ENCODE measurements at places on chromosomes 5 and 9.
A peak's percentile ranks its signal among the peaks of the same experiment; 100 is the strongest.

GRCh38 chr5:128081111-128081851 lies 2.3 kb upstream of the SLC12A2 start:
- ATAC-seq = no peak

DNA sequence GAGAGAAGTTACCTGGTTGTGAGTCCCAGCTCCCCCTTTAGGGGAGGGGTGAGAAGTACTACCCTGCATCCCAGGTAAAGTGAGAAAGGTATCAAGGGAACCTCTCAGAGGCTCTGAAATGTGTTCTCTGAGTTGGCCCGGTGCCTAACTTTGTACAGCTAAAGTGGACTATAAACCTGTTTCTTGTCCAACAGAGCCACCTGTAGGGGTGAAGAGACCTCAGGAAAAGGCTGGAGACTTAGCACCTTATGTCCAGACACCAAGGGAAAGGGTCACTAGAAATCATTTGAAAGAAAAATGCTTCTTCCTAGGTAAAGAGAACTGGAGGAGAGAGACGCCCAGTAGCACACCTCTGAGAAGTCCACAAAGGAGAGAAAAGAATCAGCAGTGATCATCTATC lies 108.3 kb upstream of the KIF2A start:
- no peak for ATAC-seq

GRCh38 chr5:140570488-140570887 lies 5.9 kb downstream of the SLC35A4 start:
- ATAC-seq = no peak

GRCh38 chr9:132732326-132733259 lies 62.3 kb downstream of the GTF3C4 start:
- ATAC-seq = no peak

DNA sequence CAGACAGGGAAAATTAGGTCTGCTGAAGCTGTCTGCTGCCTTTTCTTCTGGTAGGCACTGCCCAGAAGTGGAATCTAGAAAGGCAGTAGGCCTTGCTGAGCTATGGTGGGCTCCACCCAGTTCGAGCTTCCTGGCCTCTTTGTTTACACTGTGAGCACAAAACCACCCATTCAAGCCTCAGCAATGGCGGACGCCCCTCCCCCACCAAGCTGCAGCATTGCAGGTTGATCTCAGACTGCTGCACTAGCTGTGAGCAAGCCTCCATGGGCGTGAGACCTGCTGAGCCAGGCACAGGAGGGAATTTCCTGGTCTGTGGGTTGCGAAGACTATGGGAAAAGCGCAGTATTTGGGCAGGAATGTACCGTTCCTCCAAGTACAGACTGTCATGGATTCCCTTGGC lies 18.5 kb downstream of the AGTPBP1 start:
- no peak for ATAC-seq

DNA sequence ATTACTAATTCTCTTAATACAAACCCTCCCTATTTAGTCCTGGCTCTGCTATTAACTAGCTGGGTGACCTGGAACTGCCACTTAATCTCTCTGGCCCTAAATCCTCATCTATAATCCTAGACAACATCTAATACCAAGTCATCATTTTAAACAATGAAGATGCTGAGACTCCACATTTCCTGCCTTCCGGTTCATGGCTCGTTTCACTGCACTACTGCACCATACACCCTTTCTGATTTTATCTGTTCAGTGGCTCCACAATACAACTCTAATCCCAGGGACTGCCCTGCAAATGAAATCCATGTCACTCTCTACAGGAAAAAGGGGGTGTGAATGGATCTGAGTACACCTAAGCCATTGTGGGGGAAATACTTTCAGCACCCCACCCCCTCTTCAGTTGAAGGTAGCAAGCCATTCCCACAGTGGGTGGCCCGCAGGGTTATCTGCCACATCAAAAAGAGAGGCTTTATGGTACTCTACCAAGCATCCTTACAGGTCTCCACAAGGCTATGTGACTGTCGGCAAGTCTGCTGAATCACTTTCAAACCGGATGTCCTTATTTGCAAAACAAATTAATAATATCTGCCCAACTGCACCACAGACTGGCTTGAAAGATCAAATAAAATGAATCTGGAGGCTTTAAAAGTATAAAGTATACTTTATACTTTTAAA lies 89.5 kb downstream of the EPB41L4A start:
- ATAC-seq = no peak

GRCh38 chr5:159749146-159749545 lies 167.1 kb upstream of the ADRA1B start:
- ATAC-seq = no peak

DNA sequence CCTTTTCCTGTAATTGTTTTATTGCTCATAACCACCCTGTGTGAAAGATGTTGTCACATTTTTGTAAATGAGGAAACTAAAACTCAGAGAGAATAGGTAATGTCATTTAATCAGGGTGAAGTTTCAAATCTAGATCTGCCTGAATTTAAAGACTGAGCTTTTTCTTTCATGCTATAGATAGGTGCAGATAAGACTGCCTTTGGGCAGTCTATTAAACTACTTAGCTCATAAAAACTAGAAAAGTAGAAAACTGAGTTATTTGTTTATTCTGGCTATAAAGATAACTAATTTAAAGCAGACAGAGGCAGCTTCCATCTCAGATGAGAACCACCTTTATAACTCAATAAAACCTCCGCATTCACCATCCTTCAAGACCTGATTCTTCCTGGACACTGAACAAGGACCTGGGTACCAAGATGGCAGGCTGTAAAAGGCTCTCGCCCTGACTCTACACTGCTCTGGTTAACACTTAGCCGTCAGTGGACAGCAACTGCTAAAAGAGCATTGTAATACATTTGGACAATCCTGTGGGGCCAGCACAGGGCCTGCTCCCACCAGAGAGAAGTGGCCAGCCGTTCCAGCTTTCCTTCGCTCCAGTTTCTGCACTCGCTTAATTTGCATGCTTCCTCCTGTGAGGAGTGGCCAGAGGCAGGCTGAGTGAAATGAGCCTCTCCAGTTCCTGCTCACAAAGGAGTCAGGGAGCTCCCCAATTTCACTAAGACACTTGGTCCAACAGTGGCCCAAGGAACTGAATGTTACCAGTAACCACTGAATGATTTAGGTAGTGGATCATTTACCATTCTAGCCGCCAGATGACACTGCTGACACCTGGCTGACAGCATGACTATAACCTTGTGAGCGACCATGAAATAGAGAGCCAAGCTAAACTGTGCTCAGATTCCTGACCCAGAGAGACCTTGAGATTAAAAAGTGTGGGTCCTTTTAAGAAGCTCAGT lies 566.4 kb downstream of the EFNA5 start:
- no peak for ATAC-seq

DNA sequence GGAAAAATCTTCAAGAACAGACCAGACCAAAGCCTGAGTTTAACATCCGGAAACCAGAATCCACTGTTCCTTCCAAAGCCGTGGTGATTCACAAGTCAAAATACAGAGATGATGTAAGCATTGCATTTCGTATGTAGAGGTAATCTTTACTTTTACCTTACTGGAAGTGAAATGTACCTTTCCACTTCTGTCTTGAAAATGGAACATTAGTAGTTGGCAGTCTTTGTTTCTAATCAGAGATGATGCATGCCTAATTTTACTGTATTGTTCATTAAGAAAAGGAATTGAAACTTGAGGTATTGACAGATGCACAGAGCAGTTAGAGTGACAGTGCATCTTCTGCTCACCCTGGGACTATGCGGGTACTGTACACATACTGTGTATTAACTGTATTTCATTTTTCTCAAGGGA lies 34.6 kb downstream of the HABP4 start:
- ATAC-seq = no peak

GRCh38 chr5:176441921-176442323 lies 6.3 kb upstream of the FAF2 start:
- ATAC-seq = no peak

GRCh38 chr9:112914524-112914923 lies 23.8 kb upstream of the SLC46A2 start:
- ATAC-seq = no peak

- ATAC-seq = no peak
Observed at GRCh38 chr5:139243425-139243970, 45.3 kb upstream of the SIL1 start.

- ATAC-seq = no peak
Observed at GRCh38 chr9:68851657-68852056, 146.6 kb downstream of the PIP5K1B start.

DNA sequence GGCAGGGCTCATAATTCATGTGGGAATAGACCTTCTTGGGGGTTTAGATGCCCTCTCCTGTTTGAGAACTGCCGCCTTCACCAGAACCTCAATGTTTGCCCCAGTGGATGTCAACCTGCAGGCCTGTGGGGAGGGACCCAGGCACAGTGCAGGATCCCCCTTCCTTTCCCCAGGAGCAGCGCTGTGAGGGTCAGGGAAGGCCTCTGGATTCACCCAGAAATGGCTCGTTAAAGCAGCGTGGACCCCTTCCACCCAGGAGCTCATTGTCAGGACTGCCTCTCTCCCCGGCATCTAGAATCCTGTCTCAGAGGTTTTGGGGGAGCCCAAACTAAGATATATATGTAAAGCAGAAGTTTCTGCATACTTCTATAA lies 188.3 kb downstream of the GADD45G start:
- ATAC-seq = no peak

DNA sequence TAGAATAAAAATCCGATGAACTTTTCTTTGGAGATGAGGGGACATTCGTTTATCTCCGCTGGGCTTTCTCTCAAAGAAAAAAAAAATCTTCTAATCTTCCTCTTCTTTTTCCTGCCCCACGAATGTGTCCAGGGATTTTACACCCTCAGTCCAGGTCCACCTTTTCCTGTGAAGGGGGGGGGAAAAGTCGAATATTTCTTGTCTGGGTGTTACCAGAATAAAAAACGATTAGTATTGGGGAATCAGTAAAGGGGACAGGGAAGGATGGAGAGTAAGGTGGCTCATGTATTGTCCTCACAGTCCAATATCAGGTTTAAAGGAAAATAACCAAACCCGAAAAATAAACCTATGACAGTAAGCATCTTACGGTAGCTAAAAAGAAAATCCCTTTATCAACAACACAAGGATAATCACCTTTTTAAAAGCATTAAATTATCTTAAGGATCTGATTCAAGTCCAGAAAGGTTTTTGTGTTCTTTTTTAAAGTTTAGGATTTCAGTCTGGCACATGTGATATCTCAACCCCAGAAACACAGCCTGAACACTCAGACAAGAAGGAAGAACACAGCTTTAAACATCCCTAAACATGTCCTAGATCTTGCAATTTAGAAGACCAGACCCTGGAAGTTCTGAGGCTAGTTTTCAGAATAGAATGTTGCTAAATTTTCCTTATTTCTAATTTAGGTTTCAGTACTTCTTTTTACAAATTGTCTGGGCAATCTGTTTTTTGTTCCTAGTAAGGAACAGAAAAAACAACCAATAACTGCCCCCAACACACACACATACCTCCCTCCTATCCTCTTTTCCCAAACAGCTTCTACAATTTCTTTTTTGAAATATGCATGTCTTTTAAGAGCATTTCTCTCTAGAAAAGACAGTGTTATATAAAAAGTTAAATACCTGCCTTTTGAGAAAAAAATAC lies 1.2 kb downstream of the ZNF608 start:
- ATAC-seq = no peak

DNA sequence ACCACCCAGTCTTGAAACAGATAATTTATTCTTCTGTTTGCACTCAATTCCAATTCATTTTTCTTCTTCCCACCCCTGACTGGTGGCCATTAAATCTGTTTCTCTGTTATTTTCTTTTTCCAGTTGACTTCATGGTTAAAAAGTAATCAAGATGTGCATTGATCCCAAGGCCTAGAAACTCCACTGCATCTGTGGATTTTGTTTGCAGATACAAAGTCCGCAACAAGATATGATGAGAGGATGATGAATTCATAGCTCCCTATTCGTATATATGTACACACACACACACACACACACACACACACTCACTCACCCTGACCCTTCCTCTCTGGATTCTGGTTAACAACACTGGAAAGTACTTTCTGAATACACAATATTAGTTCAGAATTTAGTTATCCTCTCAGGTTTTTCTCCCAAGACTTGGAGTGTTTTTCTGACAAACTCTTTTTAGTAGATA lies 52.4 kb downstream of the CD180 start:
- no peak for ATAC-seq

DNA sequence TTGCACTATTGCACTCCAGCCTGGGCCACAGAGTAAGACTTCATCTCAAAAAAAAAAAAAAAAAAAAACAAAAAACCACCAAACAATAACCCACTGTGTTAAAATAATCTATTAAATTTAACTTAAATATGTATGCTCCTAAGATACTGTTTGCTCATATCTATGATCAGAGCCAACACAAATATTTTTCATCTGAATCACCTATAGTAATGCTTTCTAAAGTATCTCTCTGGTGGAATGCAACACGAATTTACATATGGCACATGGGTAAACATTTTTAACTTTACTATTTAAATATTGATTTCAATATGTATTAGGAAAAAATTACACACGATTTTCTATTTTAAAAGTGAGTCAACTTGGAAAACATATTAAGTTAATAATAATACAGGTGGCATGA lies 196.4 kb downstream of the RFX3 start:
- no peak for ATAC-seq

- peak; percentile 81 for ATAC-seq
Observed at GRCh38 chr5:38382898-38383297, 124.5 kb downstream of the EGFLAM start.

DNA sequence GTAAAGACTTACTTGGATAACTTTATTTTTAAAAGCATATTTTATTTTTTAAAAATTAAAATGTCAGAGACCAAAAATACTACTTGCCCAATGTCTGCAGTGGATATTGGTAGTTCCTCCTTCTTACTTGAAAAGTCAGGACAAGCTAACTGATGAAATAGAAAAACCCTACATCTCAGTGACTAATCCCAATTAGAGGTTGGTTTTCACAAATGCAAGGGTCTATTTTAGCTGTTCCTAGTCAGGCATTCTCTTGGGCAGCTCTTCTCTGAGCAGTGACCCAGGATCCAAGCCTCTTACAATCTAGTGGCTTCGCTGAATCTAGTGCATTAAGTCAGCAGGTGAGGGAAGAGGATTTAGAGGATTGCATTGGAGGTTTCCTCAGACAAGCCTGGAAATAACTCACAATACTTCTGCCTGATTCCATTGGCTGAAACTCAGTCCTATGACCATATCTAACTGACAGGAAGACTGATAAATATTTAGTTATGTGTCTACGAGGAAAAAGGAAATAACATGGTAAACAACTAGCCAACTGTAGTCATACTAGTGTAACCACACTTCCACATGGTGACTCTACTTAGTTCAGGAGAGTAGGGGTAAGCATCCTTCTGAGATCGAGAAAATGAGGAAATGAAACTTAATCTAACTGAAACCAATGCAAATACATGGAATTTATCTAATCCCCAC lies 34.2 kb upstream of the MIER3 start:
- no peak for ATAC-seq

GRCh38 chr5:154519359-154519758 lies 41.3 kb upstream of the HAND1 start:
- ATAC-seq = no peak

DNA sequence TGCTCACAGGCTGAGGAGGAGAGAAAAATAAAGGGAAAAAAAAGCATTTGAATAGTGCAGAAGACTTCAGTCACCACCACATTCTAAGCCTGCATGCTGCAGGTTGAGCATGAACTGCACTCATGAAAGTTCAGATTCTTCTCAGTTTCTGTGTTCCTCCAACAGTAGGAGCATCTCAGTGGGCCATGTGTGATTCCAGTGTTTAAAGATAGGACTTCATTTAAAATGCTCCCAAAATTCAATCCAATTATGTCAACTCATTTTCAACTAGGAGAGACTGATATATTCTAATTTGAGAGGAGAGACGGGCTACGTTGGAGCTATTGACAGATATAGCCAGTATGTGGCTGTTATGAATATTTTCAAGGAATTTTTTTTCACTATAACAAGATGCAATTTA lies 186.8 kb downstream of the HCN1 start:
- no peak for ATAC-seq

All from gastroesophageal sphincter (tissue), 4 donors.